ENCODE measurements at places on chromosomes 2 and 18.

DNA sequence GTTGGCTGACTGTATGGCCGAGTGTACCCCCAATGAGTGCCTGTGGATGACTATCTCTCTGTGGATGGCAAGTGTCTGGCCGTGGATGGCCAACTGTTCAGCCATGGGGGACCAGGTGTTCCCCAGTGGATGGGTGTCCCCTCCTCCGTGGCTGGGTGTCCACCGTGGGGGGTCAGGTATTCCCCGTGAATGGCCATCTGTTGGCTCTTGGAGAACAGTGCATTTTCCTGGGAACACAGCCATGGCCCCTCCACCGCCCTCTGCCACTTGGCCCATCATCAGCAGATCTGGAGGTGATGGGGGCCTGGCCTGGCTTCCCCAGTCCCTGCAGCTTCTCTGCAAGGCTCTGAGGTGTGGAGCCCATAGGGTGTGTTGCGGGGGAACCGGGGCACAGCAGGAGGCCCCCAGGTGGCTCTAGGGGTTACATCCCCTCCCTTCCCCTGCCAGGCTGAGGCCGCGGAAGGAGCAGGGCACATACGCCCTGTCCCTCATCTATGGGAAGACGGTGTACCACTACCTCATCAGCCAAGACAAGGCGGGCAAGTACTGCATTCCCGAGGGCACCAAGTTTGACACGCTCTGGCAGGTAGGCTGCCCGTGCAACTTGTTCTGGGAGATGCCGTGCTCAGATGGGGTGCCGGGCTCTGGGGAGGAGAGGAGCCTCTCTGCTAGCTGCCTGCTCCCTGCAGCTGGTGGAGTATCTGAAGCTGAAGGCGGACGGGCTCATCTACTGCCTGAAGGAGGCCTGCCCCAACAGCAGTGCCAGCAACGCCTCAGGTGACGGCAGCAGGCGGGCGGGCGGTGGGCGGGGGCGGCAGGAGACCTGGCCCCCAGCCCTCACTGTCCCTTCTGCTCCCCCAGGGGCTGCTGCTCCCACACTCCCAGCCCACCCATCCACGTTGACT lies 19.3 kb downstream of the ZAP70 start:
- no peak for DNase-seq

DNA sequence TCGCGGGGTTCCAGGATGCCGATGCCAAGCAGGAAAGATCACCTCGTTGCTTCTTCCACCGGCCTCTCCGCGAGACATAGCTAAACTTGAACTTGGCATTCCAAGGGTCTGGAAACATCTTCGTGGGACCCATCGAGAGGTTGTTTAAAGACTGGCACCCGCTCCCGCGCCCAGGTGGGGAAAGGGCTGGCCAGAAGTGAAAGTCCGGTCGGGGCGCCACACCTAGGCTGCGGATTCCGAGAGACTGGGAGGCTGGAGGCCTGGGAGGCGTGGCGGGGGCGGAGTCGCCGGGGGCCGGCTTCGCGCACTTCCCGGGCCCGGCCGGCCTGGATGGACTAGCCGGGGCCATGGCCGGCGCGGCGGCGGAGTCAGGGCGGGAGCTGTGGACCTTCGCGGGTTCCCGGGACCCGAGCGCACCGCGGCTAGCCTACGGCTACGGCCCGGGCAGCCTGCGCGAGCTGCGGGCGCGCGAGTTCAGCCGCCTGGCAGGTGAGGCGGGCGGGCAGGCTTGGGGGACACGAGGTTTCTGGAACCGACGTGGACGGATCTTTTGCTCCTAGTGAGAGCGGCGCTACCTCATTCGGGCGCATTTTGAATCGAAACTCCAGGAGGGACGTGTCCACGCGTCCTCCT lies at the start of gene MOCOS:
Gene MOCOS (plus strand): TSS at position 305 of the 633 bp plus-strand sequence. CDS start 43 bp downstream, at position 348.
- DNase-seq, result peak; percentile 95

DNA sequence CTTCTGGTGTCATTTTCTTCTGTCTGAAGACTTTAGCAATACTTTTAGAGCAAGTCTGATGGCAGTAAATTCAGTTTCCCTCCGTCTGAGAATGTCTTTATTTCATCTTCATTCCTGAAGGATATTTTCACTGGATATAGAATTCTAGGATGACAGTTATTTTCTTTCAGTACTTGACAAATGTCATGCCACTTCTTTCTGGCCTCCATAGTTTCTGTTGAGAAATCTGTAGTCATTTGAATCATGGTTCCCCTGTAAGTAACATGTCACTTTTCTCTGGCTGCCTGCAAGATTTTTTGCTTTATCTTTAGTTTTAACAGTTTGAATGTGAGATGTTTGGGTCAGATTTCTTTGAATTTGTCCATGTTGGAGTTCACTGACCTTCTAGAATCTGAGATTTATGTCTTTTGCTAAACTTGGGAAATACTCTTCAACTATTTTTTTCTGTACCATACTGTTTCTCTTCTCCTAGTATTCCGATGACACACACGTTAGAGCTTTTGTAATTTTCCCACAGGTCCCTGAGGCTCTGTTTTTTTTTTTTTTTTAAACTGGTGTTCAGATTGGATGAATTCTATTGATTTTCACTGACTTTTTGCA lies 30.2 kb downstream of the RMND5A start:
- DNase-seq, result no peak

- no peak for DNase-seq
These were observed 87.7 kb upstream of the LRP1B start for GRCh38 chr2:142218471-142218870.

DNA sequence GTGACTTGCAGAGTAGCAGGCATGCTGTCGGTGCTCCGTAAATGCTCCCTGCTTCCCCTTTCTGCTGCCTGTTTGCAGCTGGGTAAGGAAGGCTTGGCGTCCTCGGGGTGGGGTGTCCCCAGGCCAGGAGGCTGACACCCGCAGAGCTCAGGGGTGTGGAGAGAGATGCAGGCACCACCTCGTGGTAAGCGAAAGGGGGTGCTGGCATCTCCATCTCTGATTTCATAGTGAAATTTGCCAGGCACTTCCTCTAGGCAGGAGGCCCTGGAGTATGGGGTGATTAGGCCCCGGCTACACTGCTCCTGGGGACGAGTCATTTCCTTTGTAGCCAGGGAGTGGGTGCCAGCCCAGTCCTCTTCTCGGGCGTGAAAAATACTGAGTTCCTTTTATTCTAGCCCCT lies 160.4 kb downstream of the KLHL29 start:
- no peak for DNase-seq

GRCh38 chr2:168773719-168774521 lies 28.5 kb upstream of the NOSTRIN start:
- peak; percentile 81 for DNase-seq

DNA sequence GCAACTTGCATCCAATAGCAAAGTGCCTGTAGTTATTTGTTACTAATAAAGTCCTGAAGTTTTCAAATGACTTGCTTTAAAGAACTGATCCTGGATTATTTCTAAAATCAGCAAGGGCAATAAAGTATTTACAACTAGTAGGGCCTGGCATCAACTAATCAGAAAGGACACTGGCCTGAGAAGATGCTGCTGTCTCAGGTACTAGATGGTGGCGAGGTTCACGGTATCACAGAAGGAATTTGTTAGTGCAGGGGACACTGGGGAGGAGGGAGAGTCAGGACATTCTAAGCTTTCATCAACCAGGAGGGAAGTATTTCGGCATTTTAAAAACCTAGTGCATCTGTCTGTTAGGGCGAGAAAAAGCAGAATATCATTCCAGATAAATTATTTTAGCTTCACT lies 440.2 kb upstream of the LYPD1 start:
- DNase-seq, result no peak

- peak; percentile 67 for DNase-seq
These were observed 1.1 kb downstream of the PAX8 start for GRCh38 chr2:113277474-113278072.

GRCh38 chr18:45202061-45202460 lies 413.2 kb upstream of the SLC14A2 start:
- no peak for DNase-seq

DNA sequence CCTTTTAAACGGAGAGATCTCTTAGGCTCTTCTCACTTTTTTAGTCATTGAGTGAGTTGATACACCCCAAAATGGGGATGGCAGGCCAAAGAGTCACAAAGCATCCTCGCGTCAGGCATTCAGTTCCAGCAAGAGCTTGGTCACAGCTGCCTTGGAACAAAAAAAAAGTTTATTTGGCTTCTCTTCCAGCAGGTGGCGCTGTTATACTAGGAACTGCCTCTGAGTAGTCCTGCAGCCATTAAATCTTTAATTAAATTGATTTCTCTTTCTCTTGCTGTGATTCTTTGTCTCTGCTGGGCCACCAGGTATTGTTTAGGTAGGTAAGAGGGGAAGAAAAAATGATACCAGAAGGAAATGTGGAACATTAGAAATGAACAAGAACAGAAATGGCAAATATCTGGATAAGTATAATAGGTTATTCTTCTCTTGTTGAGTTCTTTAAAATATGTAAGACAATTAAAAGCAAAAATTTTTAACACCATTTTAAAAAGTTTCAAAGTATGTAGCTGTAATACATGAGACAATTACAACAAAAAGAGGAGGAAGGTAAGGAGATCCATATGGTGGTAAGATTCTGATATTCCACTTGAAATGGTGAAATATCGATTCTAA lies 175.1 kb downstream of the GALNT1 start:
- no peak for DNase-seq

GRCh38 chr18:76314015-76314414 lies 181.0 kb downstream of the ZNF516 start:
- no peak for DNase-seq

DNA sequence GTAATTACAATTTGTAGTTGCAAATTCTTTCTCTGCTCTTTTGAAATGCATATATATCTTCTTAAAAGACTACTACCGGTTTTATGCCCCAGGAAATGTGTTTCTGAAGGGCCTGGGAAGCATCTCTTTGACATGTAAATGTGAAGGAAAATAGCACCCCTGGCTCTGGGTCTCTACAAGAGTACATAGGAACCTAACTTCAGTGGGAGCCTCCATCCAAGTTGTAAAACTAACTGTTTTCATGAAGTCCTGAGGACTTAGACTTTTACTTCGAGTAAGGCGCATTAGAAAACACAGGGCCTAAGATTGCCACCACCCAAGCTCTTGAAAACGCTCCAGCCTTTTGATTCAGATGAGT lies 99.4 kb downstream of the CBLN2 start:
- no peak for DNase-seq

- DNase-seq, result no peak
These were observed 35.5 kb downstream of the EFEMP1 start for GRCh38 chr2:55887901-55888624.

- DNase-seq, result no peak
These were observed 25.2 kb downstream of the CAB39 start for GRCh38 chr2:230737791-230738226.

DNA sequence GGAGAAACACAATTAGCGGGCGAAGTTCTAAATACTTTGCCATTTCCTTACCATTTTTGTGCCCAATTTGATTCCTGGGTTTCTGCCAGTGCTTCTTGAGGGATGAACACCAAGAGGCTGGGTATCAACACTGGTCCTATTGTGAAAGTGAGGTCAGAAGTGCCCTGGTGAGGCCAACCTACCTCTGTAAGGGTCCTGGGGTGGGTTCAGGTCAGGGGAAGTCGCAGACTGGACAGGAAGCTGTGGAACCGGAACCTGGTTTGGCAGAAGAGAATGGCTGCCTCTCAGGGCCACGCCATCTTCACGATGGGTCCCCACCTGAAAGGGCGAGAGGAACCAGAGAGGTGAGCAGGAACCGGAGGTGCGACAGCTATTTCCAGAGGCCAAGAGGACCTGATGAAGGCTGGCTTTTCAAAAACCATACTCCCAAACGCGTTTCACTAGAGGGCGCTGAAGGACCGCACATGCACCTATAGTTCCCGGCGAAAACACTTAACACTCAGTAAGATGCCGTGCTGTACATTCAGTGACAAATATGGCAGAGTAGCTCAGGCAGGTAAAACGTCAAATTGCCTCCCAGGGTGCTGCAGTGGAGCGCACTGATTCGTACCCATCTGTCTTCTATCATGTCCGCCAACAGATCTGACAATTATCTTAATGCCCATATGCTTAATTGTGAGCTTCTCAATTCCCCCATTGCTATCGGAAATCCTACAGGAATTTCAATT lies 275.3 kb upstream of the CCDC68 start:
- peak; percentile 64 for DNase-seq

DNA sequence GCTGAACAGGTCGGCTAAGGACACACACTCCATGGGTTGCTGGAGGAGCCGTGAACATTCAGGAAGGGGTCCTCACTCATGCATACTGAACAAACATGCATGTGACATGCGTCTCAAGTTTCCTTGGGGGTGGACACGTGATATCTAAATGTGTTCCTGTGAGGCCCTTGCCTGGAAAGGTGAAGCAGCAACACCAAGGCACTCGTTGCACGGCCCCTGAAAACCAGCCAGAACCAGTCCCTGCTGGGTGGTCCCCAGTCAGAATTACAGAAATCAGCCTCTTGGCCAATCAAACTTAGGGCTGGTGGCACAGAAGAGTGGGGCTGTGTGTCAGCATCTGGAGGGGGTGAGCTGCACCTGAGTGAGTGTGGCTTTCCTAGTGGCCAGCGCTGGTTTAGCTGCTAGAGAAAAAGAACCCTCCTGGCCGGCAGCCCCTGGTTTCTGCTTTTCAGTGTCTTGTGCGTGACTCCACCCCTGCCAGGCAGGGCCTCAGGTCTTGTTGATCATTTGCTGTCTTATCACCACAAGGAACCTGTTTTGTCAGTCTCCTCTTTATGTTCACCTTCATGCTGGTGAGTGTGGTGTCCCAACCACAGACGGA lies 3.2 kb upstream of the AQP12B start:
- DNase-seq, result peak; percentile 65

GRCh38 chr2:169670937-169671336 lies 23.3 kb downstream of the CFAP210 start:
- no peak for DNase-seq

- DNase-seq, result peak; percentile 76
These were observed 11.6 kb upstream of the SPTBN1 start for GRCh38 chr2:54444503-54444902.

DNA sequence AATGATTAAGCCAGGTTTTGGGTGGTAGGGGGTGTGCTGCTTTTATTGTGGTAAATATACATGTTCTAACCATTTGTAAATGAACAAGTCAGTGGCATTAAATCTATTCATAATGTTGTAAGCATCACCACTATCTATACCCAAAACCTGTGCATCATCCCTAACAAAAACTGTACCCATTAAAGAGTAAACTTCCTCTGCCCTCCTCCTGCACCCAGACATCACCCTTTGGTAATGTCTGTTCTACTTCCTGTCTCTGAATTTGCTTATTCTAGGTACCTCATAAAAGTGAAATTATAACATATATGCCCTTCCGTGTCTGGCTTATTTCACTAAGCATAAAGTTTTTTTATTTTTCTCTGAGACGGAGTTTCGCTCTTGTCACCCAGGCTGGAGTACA lies 14.1 kb downstream of the RIF1 start:
- DNase-seq, result no peak

- no peak for DNase-seq
These were observed 55.2 kb upstream of the LDLRAD4 start for GRCh38 chr18:13163167-13163927.

DNA sequence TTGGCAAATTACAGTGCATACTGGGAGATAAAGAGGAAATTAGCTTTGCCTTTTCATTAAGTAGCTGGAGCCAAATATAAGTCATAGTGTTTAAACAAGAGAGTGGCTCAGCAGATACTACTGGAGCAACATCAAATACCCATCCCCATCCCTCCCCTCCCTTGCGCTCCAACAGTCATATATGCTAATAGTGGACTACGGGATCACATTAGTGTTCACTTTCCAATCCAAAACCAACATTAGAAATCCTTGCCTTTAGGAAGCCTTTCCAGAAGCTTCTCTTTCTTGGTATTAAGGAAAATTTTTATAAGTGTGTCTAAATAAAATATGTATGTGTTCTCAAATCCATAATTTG lies 1669.3 kb downstream of the SUCLG1 start:
- no peak for DNase-seq

- DNase-seq, result no peak
These were observed 810.1 kb upstream of the ZEB2 start for GRCh38 chr2:145329971-145330370.

GRCh38 chr2:151350579-151351195 lies 6.7 kb upstream of the TNFAIP6 start:
- DNase-seq, result no peak

GRCh38 chr2:72173640-72174321 lies 26.1 kb upstream of the CYP26B1 start:
- no peak for DNase-seq

Measured in pancreas (tissue), 10 donors.